ENCODE measurements at places on chromosomes 1 and 21.
A peak's percentile ranks its signal among the peaks of the same experiment; 100 is the strongest.

DNA sequence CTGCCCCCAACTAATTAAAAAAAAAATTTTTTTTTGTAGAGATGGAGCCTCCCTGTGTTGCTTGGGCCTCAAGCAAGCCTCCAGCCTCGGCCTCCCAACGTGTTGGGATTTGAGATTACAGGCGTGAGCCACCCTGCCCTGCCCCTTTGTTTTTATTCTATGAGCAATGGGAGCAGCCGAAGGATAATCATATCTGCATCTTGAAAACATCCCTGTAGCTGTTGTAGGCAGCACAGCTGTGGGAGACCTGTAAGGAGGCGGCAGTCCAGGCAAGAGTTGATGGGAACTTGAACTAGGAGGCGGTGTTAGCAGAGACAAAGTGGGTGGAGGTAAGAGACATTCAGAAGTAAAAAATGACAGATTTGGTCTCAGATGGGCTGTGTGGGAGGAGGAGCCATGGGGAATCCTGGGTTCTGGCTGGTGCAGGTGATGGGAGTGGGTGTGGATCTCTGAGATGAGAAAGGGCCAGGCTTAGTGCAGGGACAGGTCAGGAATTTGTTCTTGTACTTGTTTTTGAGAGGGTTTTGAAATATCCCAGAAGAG, 31.3 kb downstream of the STUM start:
- peak; percentile 17 for DNase-seq

GRCh38 chr1:85387781-85388180, 77.2 kb downstream of the DDAH1 start:
- DNase-seq, result no peak

DNA sequence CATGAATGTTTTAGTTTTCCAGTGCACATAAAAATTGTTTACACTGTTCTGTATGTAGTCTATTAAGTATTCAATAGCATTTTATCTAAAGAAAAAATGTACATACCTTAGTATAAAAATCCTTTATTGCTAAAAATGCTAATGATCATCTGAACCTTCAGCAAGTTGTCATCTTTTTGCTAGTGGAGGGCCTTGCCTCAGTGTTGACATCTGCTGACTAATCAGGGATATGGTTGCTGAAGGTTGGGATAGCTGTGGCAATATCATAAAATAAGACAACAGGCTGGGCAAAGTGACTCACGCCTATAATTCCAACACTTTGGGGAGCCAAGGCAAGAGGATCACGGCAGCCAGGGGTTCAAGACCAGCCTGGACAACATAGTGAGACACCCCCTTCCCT, 9.0 kb downstream of the DYNLT5 start:
- DNase-seq, result no peak

GRCh38 chr1:201880928-201881571, 7.6 kb upstream of the SHISA4 start:
- no peak for DNase-seq

DNA sequence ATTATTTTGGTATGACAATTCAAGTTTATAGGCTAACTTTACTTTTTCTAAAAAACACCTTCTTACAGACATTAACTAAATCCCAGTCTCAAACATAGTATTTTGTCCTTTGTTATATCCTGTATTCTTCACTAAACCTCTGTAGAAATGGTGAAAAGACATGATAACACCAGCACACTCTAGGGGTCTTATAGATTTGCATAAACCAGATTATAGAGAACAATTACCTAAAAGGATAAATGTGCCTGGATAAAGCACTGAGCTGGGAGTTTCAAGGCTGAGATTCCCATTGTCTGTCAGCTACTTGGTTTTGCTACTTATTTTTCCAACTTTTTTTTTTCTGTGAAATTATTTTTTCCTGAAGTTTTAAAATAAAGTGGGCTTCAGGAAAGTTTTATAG, 1288.6 kb upstream of the TMPRSS15 start:
- DNase-seq, result no peak

GRCh38 chr1:29514361-29515169, 278.2 kb downstream of the PTPRU start:
- DNase-seq, result no peak

GRCh38 chr1:199218533-199218932, 579.7 kb downstream of the PTPRC start:
- no peak for DNase-seq

DNA sequence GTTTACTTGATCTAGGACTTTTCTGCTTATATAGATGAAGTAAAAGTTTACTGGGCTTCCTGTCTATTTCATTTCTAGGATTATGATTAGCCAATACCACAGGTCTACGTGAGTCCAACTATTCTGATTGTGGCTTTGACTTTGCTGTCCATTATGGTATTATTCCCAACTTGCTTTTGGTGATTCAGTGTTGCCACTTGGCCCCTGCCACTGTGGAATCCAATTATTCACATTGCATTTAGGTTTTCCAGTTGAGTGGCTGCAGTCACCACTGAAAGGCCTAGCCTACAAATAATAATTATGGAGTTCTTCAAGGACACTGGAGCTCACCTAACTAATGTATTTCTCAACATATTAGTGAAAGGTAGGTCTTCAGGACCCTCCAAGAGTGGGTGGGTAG, 574.3 kb upstream of the USP24 start:
- DNase-seq, result no peak

- peak; percentile 37 for DNase-seq
These were observed 5.1 kb upstream of the ARHGEF2 start for GRCh38 chr1:155983191-155984024.

GRCh38 chr1:154831462-154831861, 38.6 kb downstream of the KCNN3 start:
- DNase-seq, result no peak

DNA sequence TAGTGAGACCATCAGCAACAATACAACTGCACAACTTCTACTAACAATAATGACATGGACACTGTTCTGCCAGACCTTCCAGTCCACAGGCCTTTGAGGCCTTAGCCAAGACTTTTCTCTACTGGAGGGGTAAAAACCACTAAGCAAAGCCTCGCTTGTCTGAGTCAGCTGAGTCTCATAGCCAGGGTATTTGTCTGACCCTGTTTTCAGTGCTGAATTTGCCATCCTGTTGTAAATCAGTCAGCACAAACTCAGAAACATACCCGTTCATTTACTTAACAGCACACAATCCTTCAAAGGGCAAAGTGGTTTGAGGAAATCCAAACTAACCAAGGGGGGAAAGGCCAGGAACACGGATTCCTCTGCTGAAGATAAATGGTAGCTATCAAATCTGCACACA, 537.8 kb downstream of the SMYD3 start:
- no peak for DNase-seq

GRCh38 chr1:244161236-244161510, 110.1 kb downstream of the ZBTB18 start:
- DNase-seq, result no peak

- DNase-seq, result no peak
These were observed 160.2 kb downstream of the TOMM20 start for GRCh38 chr1:234968451-234968850.

- no peak for DNase-seq
These were observed at the start of gene KCNJ9 for GRCh38 chr1:160081261-160081936. Gene KCNJ9 (plus strand): TSS chr1:160081538. CDS start chr1:160084031, 2,493 bp downstream.

GRCh38 chr1:246309247-246309884, 197.7 kb downstream of the SMYD3 start:
- DNase-seq, result no peak

GRCh38 chr1:220769205-220769604, 17.5 kb upstream of the MTARC1 start:
- no peak for DNase-seq

GRCh38 chr1:85801520-85801919, 93.3 kb upstream of the ZNHIT6 start:
- no peak for DNase-seq

- peak; percentile 83 for DNase-seq
These were observed 16.9 kb downstream of the TCEANC2 start for GRCh38 chr1:54070171-54070837.

Measured in hematopoietic multipotent progenitor cell treated with erythropoietin and hydrocortisone succinate and interleukin-3 and kit ligand, for 8 days (in vitro differentiated cells).